Brain pericyte (primary cell): ENCODE measurements at places on chromosomes 6 and 20.

DNA sequence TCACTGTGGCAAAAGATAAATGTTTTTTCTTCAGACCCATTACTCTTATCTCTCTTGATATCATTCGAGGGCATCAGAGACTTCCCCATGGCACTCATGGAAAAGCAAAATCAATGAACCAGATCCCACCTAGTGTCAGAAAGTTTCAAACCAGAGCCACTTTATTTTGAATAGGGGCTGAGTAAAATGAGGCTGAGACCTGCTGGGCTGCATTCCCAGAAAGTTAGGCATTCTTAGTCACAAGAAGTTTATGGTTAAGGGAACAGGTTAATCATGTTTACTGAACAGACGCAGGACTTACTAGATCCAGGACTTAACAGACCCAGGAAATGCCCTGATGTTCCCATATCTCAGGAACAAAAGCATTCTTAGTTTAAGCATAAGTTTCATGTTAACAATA lies 369.9 kb downstream of the BTBD3 start:
- no peak for DNase-seq

DNA sequence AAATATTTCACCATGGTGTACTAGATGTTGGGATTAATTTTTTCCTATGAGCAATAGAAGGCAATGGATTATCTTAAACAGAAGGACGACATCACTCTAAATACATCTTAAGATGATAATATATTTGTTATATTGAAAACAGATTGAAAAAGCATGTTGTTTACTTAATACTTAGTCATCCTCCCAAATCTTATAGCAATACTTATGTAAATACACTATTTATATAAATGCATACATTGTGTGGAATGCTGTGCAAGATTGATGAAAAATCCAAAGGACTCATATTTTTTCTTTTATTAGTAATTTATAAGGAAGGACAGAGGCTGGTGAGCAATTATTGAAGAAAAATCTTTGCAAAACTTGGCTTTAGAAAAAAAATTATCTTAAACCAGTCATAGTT lies 593.5 kb downstream of the MMUT start:
- no peak for DNase-seq

GRCh38 chr6:150915131-150915879 lies 49.8 kb downstream of the MTHFD1L start:
- no peak for DNase-seq

GRCh38 chr6:24988562-24988961 lies 52.8 kb upstream of the RIPOR2 start:
- DNase-seq = no peak

- DNase-seq = no peak
Measured at GRCh38 chr6:157667211-157668008, 155.6 kb upstream of the SNX9 start.
